ENCODE measurements at places on chromosomes 4 and X.
A peak's percentile ranks its signal among the peaks of the same experiment; 100 is the strongest.

GRCh38 chr4:161540265-161540664 is 623.5 kb downstream of the FSTL5 start:
- DNase-seq: no peak

- DNase-seq: no peak
Observed at GRCh38 chrX:137245183-137245582, 211.4 kb upstream of the GPR101 start.

DNA sequence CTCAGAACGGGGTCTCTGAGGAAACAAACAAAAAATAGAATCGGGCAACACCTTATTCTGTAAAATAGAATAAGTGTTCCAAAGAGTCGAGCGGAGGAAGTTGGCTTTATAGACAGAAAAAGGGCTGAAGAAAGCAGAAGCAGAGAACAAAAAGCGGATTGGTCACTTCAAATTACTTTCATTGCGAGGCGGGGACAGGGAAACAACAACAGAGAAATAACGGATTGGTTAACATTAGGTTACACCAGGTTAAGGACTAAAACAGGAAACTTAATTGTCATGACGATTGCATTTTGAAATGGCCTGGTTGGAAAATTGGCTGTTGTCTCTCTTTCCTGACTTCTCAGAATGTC is 433 bp upstream of the COQ2 start:
- DNase-seq: peak; percentile 43

DNA sequence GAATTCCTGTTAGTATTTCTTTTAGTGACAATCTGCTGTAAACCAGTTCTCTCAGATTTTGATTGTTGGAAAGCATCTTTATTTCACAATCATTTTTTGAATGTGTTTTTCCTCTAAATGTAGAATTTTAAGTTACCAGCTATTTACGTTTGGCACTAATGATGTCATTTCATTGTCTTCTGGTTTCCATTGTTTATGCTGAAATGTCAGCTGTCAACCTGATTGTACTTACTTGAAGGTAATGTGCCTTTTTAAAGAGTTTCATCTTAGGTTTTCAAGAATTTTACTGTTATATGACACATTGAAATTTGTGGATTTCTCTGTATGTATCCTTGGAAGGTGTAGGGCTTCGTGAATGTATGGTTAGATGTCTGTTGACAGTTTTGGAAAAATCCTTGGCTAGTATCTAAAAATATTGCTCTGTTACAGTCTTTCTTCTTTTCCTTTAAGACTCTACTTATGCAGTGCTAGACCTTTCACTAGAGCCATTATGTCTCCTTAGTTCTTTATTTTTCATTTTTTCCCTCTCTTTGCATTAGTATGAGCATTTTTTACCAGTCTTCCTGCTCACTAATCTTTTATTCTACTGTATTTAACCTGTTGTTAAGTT is 30.4 kb downstream of the SMAD1 start:
- DNase-seq: peak; percentile 15

GRCh38 chr4:117777721-117778120 is 256.6 kb upstream of the NDST3 start:
- DNase-seq: peak; percentile 18

GRCh38 chr4:26410385-26411293 is 79.6 kb downstream of the CCKAR start:
- peak; percentile 47 for DNase-seq

GRCh38 chr4:158934996-158935669 is 166.3 kb downstream of the FNIP2 start:
- no peak for DNase-seq

- no peak for DNase-seq
Observed at GRCh38 chr4:82681754-82682153, 116.8 kb downstream of the SCD5 start.

- no peak for DNase-seq
Observed at GRCh38 chr4:185016946-185017758, 1.1 kb upstream of the HELT start.

GRCh38 chr4:3689006-3689405 is 77.2 kb upstream of the ADRA2C start:
- no peak for DNase-seq

DNA sequence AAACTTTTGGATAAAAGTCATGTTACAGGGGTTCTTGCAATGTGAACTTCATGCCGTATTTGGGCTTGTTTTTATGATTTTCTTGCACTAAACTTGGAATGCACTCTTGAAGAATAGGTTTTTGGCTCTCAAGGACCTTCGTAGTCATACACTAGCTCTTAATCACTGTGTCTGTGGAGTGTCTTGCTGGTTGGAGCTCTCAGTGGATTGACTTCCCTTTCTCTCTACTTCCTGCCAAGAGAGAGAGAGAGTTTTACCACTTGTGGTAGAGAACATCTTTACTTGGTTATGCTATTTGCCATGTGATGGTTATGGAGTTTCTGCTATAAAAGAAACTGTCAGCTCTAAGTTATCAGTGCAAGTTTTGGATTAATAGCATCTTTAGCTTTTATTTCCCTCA is 112.4 kb downstream of the BMPR1B start:
- peak; percentile 60 for DNase-seq

DNA sequence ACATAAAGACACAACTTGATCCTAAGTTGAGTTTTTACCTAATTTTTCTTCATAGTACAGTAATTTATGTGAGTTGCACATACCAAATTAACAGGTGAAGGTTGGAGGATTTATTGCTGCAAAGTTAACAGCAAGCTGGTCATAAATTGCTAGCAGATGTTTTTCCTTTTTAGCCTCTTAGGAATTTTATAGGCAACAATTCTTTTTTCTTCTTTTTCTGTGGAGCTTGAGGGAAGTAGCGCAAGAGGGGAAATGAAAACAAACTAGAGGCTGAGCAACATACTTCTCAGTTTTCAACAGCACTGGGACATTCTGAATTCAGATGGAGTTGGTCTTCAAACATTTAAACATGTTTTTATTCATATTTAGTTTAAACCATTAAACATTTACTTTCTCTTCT is 63.7 kb upstream of the TLR2 start:
- peak; percentile 8 for DNase-seq

- no peak for DNase-seq
Observed at GRCh38 chr4:164765833-164766232, 11.9 kb downstream of the SMIM31 start.

GRCh38 chrX:136310411-136310810 is 9.6 kb downstream of the ADGRG4 start:
- no peak for DNase-seq

- DNase-seq: no peak
Observed at GRCh38 chrX:71105628-71106027, 912 bp downstream of the CXorf65 start.

DNA sequence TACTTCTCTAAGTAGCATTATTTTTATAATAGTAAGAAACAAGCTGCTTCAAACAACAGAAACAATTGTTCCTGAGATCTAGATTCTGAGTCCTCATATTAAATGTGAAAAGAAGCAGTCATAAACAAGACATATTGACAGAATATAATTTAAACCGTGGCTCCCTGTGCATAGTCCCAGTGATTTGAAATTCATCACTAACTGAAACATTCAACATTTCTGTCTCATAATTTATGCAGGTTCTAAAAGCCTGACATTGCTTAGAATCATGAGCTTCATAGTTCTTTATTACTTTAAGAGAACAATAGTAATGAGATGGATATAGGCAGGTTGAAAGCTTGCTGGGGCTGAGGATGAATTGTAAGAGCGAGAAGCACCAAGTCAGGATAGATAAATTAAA is 375.5 kb upstream of the MAGEB18 start:
- DNase-seq: no peak

- DNase-seq: no peak
Observed at GRCh38 chr4:185904381-185904780, 92.4 kb upstream of the SORBS2 start.

DNA sequence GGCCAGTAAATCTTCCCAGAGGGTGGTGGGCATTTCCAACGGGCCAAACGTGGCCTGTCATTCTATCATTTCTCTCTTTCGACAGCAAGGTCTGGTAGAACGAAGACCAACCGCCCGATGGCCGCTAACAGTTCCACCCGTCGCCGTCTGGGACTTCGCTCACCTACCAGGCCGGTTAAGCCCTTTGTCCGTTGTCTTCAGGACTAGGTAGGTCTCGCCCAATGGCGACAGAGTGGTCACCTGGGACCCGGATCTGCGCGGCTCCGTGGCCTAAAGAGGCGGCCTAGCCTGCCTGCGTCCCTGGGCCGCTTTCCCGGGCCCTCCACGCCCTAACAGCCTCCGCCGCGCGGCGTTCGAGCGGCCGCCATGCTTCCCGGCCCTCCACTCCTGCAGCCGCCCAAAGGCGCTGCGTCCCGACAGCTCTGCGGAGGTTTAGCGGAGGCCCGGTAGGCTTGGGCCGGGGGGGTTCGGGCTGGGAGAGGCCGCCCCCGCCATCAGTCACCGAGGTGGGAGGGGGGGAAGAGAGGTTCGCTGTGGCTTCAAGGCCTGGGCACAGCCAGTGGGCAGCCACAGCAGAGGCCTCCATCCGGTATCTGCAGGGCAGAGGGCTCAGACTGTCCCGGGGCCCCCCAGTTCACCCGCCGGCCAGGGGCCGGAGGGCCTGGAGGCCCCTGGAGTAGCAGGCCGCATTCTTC is 194.0 kb upstream of the BRWD3 start:
- no peak for DNase-seq

DNA sequence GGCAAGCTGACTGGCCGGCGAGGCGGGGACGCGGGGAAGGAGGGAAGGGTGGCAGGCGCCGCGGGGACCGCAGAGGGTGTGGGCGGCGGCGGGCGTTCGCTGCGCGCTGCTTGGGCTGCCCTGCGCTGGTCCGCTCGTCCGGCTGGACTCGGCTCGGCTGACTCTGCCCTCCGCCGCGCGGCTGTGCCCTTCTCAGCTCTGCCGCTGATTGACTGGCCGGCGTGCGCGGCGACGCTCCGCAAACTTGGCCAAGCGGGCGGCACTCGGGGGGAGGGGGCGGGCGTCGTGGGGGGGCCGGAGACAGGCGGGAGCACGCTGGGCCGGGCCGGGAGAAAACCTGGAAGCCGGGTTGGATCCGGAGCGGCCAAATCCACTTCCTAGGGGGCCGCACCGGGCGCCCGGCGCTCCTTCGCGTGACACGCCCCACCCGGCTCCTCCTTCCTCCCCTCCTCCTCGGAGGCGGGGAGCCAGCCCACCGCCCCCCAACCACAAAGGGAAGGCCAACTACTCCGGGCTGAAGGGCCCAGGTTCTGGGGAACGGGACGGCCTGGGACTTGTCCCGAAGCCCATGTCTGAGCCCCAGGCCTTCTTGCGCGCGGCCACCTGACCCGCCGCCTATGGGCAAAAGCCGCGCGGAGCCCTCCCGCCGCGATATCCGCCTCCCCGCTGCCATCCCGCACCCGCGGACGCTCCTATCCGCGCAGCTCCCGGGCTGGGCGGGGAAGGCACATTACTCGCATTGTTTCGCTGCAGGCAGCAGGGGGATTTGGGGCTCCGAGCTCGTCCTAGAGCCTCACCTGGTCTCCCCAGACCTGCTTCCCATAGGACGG is at the start of gene GPC4:
Gene GPC4 (minus strand): TSS at position 214 of the 830 bp plus-strand sequence. CDS start 524 bp downstream, outside the sequence.
- peak; percentile 39 for DNase-seq

- DNase-seq: no peak
Observed at GRCh38 chr4:15902746-15903145, 35.8 kb downstream of the FGFBP1 start.

DNA sequence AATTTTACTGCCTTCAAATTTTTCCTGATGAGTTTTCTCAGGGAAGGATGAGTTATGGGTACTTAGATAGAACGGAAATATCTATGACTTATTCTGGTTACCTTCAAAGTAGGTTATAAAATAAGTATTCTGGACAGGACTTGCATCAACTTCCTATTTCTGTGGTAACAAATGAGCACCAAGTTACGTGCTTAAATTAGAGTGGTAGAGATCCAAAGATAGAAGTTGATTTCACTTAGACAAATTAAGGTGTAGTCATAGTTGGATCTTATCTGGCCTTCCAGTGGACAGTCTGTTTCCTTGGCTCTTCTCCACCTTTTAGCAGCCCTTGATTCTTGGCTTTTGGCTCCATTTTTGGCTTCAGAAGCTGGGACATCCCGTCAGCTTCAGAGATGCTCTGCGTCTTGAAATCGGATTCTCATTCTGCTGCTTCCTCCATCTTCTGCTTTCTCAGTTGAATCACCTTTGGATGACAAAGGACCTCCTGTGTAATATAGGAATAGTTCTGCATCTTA is 109.9 kb downstream of the ZNF518B start:
- no peak for DNase-seq

DNA sequence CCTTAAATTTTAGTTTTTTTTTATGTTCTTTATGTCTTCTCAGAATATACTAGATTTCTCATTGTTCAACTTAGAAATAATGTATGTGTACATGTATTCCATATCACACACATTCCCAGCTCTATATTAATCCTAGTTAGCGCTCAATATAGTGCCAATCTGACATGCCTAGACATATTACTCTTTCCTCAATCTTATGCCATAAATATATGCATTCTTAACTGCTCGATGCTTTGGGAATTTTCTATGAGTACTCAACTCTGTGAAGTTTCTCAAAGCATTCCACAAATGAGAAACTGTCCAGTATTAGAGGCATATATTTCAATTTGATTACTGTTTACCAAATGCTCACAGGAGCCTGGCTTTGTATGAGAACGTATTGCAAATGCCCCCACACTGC is 231.2 kb upstream of the VEGFC start:
- DNase-seq: no peak

DNA sequence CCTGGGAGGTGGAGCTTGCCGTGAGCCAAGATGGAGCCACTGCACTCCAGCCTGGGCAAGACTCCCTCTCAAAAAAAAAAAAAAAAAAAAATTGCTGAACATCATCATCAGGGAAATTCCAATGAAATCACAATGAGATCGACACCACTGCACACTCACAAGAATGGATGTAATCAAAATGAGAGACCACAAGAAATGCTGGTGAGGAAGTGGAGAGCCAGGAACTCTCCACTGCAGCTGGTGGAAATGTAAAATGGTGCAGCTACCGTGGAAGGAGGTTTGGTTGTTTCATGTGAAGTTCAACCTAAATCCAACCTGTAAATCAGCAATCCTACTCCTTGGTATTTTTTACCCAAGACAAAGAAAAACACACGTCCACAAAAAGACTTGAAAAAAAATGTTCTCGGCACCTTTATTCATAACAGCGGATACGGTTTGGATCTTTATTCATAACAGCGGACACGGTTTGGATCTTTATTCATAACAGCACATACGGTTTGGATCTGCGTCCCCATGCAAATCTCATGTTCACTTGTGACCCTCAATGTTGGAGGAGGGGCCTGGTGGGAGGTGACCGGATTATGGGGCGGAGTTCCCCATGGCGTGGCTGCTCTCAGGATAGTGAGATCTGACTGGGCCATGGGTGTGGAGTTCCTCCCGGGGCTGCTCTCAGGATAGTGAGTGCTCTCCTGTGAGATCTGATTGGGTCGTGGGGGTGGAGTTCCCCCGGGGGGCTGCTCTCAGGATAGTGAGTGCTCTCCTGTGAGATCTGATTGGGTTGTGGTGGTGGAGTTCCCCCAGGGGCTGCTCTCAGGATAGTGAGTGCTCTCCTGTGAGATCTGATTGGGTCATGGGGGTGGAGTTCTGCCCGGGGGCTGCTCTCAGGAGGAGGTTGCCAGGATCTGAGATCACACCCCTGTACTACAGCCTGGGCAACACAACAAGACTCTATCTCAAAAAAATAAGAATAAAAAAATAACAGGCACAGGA is 7.7 kb downstream of the GAK start:
- DNase-seq: no peak

GRCh38 chr4:12672303-12672702 is 811.8 kb downstream of the RAB28 start:
- DNase-seq: no peak

- DNase-seq: no peak
Observed at GRCh38 chr4:123446865-123447474, 50.4 kb downstream of the SPRY1 start.

Data from stromal cell of bone marrow (primary cell).